ENCODE measurements at places on chromosomes 5 and 9. TPM values are rescaled to one million over a fixed set of nuclear protein-coding genes. Genes with fewer than 3 reads are reported as not detected.

- H3K27me3 ChIP-seq, result peaks cover 56% of the 10 kb centered on the region
- H3K36me3 ChIP-seq, result no peaks in the 10 kb centered on the region
- peak overlapping the region; percentile 83 for H3K4me3 ChIP-seq
- no peak overlapping the region for H3K27ac ChIP-seq
- H3K4me1 ChIP-seq, result no peaks in the 10 kb centered on the region
Observed at GRCh38 chr5:10333154-10334006, 20.1 kb upstream of the MARCHF6 start.

The GHR gene
- total RNA-seq, result 1.9 TPM

DNA sequence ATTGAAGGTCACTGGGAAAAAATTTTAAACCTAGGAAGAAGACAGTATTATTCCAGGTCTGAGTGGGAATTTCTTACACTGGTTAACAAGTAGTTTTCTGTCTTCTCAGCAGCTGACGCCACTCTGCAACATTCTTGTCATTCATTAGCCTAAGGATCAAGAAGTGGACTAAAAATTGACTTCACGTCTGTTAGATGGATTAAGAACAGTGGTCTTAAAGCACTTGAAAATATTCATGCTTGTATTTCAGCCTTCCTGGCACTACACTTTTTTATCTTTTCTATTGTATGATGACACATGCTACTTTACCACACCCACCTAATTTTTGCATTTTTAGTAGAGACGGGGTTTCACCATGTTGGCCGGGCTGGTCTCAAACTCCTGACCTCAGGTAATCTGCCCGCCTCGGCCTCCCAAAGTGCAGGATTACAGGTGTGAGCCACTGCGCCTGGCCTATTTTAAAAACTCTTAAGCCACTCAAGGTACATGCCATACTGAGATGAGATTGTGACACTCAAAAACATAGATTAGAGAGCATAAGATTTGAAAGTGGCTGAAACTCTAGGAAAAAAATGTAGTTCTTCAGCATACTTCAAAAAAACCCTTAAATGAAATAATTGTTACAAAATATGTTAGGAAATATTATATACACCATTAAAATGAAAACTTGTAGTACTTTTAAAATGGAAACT is 8.4 kb downstream of the MATR3 start:
- no peaks in the 10 kb centered on the region for H3K36me3 ChIP-seq
- DNase-seq, result no peak
- H3K27me3 ChIP-seq, result no peaks in the 10 kb centered on the region
- no peak overlapping the region for H3K4me3 ChIP-seq
- no peak overlapping the region for H3K27ac ChIP-seq

DNA sequence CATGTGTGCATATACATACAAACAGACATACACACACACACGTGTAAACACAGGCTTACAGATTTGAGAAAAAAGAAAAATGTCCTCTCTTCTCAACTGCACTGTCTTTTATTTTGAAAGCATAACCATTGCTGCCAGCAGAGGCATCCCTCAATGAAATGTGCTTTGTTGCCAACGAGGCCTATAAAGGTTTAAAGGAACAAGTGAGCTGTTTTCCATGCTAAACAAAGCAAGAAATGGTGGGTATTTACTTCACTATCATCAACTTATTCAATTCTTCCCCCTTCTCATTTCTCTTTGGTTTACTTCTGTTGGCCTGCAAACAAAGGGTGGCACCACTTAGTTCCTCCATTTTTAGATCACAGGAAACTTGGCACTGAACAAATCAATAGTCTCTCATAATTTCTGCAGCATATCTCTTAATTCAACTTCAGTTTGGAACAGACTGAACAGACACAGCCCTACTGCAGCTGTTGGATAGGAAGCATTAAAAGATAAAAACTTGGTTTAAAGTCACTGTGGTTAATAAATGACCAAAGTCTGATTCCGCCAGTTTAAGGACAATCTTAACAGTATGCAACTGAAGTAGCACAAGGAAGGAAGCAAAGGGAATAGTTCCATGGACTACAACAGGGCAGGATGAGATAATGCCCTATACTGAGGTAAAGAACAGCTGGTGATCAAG is 21.7 kb downstream of the TTC33 start:
- H3K4me3 ChIP-seq, result no peak overlapping the region
- no peaks in the 10 kb centered on the region for H3K4me1 ChIP-seq
- H3K27me3 ChIP-seq, result no peaks in the 10 kb centered on the region
- DNase-seq, result no peak
- H3K36me3 ChIP-seq, result no peaks in the 10 kb centered on the region

- DNase-seq, result no peak
- no peak overlapping the region for H3K27ac ChIP-seq
- H3K4me1 ChIP-seq, result no peaks in the 10 kb centered on the region
- no peaks in the 10 kb centered on the region for H3K27me3 ChIP-seq
Observed at GRCh38 chr5:130715541-130715940, 449.5 kb downstream of the HINT1 start.

The SUSD1 gene
- 5.1 TPM for total RNA-seq

- no peaks in the 10 kb centered on the region for H3K27me3 ChIP-seq
- peaks cover 7% of the 10 kb centered on the region for H3K4me1 ChIP-seq
- H3K36me3 ChIP-seq, result no peaks in the 10 kb centered on the region
Observed at GRCh38 chr9:109417585-109418544, 80.2 kb downstream of the PTPN3 start.

DNA sequence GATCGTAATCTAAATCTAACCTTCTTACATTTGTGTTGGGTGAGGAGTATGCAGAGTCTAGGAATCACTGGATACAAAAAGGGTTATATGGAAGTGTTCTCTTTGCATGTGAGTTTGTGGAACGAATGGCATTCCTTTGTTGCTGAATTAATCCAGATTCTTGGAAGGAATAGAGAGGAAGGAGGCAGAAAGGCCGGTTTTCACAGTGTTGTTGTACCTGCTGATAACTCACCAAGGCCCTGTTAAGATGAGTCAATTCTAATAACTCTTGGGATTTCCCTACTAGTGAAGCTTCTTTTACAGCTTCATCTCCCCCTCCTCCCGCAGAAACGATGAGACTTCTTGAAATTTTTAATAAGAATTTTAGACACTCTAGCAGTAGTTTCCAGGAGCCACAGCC is 84.0 kb downstream of the ZSWIM6 start:
- H3K27ac ChIP-seq, result peak overlapping the region; percentile 86
- H3K4me1 ChIP-seq, result peaks cover 61% of the 10 kb centered on the region
- H3K4me3 ChIP-seq, result peak overlapping the region; percentile 23
- H3K27me3 ChIP-seq, result no peaks in the 10 kb centered on the region
- H3K36me3 ChIP-seq, result no peaks in the 10 kb centered on the region

- H3K36me3 ChIP-seq, result no peaks in the 10 kb centered on the region
- H3K4me3 ChIP-seq, result no peak overlapping the region
- no peak overlapping the region for H3K27ac ChIP-seq
- H3K4me1 ChIP-seq, result no peaks in the 10 kb centered on the region
- no peak for DNase-seq
Observed at GRCh38 chr9:33138768-33139167, 28.4 kb downstream of the B4GALT1 start.

All from GM23338 (cell line).